ENCODE measurements at places on chromosomes 13 and 19. TPM values are rescaled to one million over a fixed set of nuclear protein-coding genes. Genes with fewer than 3 reads are reported as not detected.

Gene SUGP2
- total RNA-seq: 47.3 TPM

Gene LGALS7
- 0.22 TPM for total RNA-seq

Gene SLC17A7
- total RNA-seq: 0.53 TPM

Gene PTH2
- total RNA-seq: not detected

Gene COL4A1
- 660 TPM for total RNA-seq

Gene AZU1
- total RNA-seq: 0.18 TPM

Gene GGACT
- total RNA-seq: 3.9 TPM

Gene TSKS
- total RNA-seq: 0.84 TPM

Gene SLC7A10
- 4.7 TPM for total RNA-seq

Gene YIF1B
- total RNA-seq: 25.9 TPM

Gene CPT1C
- total RNA-seq: 5.4 TPM

Gene PEAK3
- not detected for total RNA-seq

Gene ZIM2
- total RNA-seq: 4.6 TPM

Gene SOHLH2
- total RNA-seq: 4.3 TPM

Gene AP2S1
- total RNA-seq: 70.4 TPM

Gene SELENOW
- 1,360 TPM for total RNA-seq

Gene CEACAM7
- total RNA-seq: not detected

Gene MIR17HG
- 6.3 TPM for total RNA-seq

Gene LAIR2
- total RNA-seq: not detected

Gene CTXN1
- 0.58 TPM for total RNA-seq

Gene SOX1
- total RNA-seq: 0.04 TPM

Gene CEACAM6
- total RNA-seq: 0.04 TPM

Gene CLIP3
- total RNA-seq: 2.9 TPM

Gene CYP2B6
- total RNA-seq: not detected

Gene ABHD8
- total RNA-seq: 6.1 TPM

Gene GPR18
- total RNA-seq: 0.04 TPM

Gene FGF22
- 0.04 TPM for total RNA-seq

Gene NEK5
- total RNA-seq: 0.44 TPM

Gene CCDC70
- total RNA-seq: not detected

Gene ZNF446
- total RNA-seq: 7.8 TPM

Gene TRMT1
- 20.0 TPM for total RNA-seq

Gene HNRNPL
- 195 TPM for total RNA-seq

Gene LGI4
- total RNA-seq: 8.6 TPM

Gene ABCA7
- 8.9 TPM for total RNA-seq

Gene TMEM145
- total RNA-seq: 0.04 TPM

Gene PNMA8B
- total RNA-seq: 3.5 TPM

Gene SIGLEC6
- total RNA-seq: 0.22 TPM

All from muscle of leg (tissue), 16 donors.